Stimulated activated CD4-positive, alpha-beta T cell treated with anti-CD3 and anti-CD28 coated beads, Interleukin-2, amount 100 ng/mL, for 48 hours (primary cell): ENCODE measurements at places on chromosomes 16 and 17.

DNA sequence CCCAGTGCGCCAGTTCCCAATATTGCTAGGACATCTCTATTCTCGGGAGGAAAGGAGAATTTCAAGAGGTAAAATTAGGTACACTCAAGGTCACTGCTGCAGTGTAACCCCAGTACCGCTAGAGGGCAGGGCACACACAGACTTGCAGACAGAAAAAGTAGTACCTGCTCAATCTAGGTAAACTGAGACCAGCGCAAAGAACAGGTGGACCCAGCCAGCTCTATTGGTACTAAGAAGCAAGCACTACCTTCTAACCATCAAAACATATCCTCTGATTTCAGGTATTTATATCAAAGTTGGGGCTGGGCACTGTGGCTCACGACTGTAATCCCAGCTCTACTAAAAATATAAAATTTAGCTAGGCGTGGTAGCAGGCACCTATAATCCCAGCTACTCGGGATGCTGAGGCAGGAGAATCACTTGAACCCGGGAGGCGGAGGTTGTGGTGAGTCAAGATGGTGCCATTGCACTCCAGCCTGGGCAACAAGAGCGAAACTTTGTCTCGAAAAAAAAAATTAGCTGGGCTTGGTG, 3.6 kb upstream of the WDR81 start:
- DNase-seq, result peak; percentile 68

- no peak for DNase-seq
These were observed 8.6 kb downstream of the RPUSD1 start for GRCh38 chr16:779561-779960.

DNA sequence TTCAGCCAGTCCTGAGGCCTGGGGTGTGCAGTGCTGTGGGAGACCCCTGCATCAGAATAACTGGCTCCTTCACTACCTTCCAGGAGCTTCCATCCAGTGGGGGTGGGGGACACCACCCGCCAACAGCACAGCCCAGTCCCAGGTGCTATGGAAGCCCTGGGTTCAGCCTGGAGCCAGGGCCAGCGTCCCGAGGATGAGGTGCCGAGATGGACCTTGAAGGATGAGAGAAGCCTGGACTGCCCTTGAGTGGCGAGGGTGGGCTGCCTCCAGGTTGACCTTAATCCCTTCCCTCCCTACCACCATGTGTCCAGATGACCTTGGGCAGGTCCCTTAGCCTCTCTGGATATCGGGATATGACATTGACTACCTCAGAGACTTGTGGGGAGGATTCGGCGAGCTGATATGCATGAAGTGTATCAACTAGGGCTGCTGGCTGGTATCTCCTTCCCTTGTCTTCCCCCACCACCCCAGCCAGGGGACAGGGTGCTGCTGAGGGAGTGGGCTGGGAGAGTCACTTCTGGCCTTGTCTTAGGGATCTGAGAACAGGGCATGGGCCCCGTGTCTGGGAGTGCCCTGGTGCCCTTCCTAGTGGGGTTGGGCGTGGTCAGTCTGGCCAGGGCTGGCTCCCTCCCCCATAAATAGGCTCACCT, 14.2 kb upstream of the LASP1NB start:
- DNase-seq, result no peak

DNA sequence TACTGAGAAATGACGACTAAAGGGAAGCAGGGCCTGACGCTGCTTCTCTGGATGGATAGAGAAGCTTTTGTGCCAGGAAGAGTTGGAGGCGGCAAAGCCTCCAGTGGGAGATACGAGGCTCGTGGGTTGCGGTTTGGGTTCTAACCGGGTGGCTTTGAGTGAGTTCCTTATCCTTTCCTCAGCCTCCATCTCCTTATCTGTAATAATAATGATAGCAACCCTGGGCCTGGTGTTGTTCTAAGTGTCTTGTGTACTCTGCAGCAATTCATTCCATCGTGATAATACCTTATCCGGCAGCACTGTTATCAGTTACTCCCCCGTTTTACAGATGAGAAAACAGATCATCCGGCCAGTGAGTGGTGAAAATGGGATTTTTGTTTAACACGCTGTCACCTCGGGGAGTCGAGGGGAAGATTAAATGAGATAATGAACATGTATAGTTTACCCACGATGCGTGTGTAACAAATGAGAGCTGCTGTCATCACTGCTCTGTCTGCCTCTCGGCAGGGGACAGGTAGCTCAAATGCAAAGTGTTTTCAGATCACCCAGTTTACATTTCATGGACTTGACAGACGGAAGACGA, 52.0 kb upstream of the LHX1 start:
- DNase-seq, result no peak

- DNase-seq, result no peak
These were observed 17.6 kb upstream of the LGALS9 start for GRCh38 chr17:27613433-27613832.

DNA sequence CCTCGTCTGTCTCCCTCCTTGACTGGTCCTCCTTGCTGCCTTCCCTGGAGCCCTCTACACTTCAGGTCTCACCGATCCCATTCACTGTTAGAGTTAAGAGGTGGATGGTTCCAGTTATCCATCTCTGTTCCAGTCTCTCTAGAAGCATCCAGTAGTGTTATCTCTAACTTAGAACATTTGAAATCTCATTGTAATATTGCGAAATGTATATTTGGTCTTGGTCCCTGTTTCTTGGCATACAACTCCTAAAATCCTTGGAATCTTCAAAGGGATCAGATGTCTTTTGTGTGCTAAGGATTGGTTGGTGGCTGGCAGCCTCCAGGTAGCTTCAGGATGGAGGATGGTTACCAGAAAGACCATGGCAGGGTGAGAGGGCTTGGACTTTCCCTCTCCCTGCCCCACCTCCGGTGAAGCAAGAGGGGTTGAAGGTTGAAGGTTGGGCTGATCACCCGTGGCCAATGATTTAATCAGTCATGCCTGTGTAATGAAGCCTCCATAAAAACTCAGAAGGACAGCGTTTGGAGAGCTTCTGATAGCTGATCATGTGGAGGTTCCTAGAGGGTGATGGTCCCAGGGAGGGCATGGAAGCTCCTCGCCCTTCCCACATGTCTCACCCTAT, 59.1 kb downstream of the NTN1 start:
- DNase-seq, result no peak

DNA sequence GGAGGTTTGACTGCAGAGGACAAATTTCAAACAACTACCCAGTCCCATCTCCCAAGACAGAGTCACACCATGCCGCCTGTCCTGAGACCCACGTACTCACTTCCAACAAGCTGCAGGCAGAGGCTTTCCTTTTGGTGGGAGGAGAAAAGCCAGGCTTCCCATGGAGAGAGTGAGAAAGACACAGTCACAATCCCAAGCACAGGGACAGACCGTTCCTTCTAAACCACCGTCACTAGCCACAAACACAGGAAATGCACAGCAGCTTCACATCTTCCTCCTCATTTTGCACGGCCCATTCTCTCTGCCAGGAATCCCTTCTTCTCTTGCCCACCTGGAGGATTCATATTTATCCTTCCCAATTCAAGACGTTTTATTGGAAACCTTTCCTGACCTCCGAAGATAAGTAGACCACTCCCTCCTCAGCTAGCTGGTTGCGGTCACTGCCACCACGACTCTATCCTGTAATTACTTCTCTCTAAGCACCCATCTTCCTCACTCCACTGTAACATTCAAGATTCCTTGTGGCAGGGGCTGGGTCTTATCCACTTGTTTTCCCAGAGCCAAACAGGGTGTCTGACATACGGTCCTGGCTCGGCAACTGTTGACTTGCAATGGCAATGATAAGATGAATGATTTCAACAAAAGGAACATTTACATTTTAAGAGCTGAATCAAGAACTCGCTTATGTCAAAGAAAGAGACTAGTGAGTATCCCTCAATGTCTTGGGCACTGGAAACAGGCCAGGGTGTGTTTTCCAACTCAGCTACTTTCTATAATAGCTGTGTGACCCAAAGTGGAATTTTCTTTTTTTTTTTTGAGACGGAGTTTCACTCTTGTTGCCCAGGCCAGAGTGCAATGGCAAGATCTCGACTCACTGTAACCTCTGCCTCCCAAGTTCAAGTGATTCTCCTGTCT, 87.6 kb downstream of the XYLT1 start:
- DNase-seq, result no peak

GRCh38 chr16:17591655-17592405, 121.1 kb upstream of the XYLT1 start:
- no peak for DNase-seq

- no peak for DNase-seq
These were observed 325.8 kb upstream of the CCL2 start for GRCh38 chr17:33929181-33929724.

DNA sequence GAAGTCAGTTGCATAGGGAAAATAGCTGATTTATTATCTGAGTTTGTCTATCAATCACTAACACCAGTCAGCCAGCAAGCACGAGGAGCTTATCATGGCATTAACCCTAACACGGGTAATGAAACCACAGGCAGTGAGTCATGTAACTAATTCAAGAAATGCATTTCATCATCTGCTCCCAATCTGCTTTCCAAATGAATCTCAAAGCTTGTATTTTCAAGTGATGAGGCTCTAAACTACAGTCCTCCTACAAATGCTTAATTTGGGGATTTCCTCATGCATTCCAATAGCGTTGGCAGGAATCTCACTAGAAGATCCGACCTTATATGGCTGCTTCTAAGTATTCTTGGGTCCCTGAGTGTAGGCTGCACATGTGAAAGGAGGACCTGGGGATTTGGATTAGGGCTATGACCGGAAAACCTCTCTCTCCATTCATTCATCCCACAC, 118.4 kb upstream of the HSBP1 start:
- DNase-seq, result no peak

DNA sequence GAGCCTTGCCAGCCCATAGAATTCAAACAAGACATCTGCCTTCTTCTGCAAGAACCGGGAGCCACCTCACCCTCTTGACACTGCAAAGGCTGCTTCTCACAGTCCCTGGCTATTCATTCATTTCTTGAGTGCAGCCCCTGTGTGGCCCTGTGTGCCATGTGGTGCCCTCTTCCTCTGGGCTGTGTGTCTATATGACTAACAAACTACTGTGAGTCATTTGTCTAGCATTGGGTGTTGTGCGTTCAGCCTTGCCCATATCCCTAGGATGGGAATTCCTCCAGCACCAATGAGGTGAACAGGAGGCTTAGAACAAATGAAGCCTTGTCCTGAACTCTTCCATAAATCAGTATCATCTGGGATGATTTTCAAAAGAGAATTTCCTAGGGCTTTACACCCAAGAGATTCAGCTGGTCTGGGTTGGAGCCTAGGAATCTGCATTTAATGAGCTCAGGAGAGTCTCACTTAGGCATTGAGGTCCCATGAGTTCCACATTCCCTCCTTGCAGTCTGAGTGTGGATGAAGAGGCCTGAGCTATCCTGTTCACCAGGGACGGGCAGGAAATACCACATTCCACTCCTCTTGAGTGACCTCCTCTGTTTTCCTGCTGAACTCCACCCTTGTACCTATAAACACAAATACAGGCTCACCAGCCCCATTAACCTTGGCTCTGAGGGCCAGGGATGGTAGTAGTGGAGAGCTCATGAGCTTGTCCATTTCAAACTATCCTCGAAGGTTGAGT, 308.7 kb upstream of the N4BP1 start:
- DNase-seq, result no peak

GRCh38 chr16:314351-314750, 31.4 kb downstream of the PDIA2 start:
- DNase-seq, result no peak

DNA sequence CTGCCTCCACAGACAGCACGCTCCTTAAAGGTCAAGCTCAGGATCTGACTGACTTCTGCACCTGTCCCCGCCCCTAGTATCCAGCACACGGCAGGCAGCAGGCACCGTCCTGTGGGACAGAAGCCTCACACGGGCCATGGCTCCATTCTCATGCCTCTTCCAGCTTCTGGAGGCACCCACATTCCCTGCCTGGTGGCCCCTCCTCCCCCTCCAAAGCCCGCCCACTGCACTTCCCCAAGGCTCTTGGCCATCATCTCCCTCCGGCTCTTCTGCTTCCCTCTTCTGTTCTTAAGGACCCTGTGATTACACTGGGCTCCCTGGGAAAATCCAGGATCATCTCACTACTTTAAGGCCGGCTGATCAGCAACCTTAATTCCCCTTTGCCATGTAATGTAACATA, 3.5 kb downstream of the CANT1 start:
- DNase-seq, result no peak

DNA sequence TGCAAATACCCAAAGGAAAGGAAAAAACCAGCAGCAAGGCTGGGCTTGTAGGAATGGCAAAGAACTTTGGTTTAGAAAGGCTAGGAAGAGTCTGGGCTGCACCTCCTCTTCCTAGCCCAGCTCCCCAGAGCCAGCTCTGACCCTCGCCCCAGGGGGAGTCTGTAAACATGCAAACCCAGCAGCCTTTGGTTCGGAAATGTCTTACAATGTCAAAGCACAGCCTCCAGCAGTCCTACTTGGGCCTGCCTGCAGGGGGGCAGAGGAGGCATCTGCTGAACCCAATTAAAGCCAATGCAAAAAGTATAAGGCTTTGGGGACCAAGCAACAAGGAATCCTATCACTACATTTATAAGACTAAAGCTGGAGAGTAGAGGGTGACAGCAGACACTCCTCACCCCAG, 5.0 kb upstream of the FTSJ3 start:
- DNase-seq, result no peak

DNA sequence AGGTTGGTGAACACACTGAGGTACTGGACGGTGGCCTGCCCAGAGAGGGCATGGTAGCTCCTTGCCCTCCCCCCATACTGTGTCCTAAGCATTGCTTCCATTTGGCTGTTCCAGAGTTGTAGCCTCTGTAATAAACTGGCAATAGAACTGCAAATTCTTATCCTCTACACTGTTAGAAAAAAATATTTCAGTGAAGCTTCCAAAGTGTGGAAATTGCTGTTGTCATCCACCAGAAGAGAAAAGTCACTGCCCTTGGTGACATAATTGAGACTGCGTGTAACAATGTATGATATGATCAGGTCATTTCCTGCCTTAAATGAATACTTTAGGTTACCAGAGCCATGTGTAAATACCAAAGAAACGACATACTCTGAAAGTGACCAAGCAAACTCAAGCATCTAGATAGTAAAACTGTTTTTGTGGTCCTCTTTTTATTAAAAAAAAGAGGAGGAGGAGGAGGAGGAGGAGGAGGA, 65.9 kb downstream of the CEP95 start:
- no peak for DNase-seq

DNA sequence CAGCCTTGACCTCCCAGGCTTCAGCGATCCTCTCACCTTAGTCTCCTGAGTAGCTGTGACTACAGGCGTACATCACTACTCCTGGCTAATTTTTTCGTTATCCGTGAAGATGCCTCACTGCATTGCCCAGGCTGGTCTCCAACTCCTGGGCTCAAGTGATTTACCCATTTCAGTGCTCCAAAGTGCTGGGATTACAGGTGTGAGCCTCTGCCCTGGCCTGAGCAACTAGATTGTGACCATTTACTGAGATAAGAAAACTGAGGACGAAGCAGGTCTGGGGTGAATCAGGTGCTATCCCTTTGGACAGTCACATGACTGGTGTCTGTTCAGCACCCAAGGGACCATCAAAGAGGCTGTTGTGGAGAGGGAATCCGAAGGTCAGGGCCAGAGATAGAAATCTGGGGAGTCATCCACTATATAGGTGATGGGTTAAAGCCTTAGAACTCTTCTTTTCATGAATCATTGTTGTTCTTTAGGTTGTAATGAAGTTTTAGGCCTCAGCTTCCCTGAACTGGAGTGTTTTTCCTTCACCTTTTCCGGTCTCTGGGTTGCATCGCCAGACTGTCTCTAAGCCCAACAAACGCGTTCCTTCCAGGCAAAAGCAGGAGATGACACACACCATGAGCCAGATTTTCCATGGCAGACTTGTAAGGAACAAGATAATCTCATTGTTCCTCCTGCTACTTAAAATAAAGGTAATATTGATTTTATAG, 62.5 kb downstream of the FTO start:
- no peak for DNase-seq

- DNase-seq, result no peak
These were observed 776 bp downstream of the LRRC75A start for GRCh38 chr17:16491131-16491702.

- DNase-seq, result no peak
These were observed 4.8 kb downstream of the DPEP3 start for GRCh38 chr16:67975321-67976105.
